Smooth muscle cell of bladder (primary cell): ENCODE measurements at places on chromosomes 2 and 18. TPM values are rescaled to one million over a fixed set of nuclear protein-coding genes. Genes with fewer than 3 reads are reported as not detected.

CAVIN2 gene
- 10.4 and 16.4 TPM in 2 replicates for total RNA-seq

GALNT5 gene
- total RNA-seq = 26.9 and 28.8 TPM in 2 replicates

MAPK4 gene
- 0.09 TPM in 1 of 2 replicates, not detected in the other for total RNA-seq

TSPYL6 gene
- total RNA-seq = not detected in 2 replicates

FHL2 gene
- total RNA-seq = 152 and 244 TPM in 2 replicates

COL4A3 gene
- total RNA-seq = under 0.01 and 0.18 TPM in 2 replicates

OTX1 gene
- 0.14 and 0.18 TPM in 2 replicates for total RNA-seq

ALPP gene
- total RNA-seq = not detected in 2 replicates

IHH gene
- total RNA-seq = not detected in 2 replicates

MSTN gene
- 0.09 and 0.14 TPM in 2 replicates for total RNA-seq
